ENCODE measurements at places on chromosomes 12 and 14.

GRCh38 chr14:85027681-85028370 lies 502.1 kb upstream of the FLRT2 start:
- DNase-seq, result no peak

- no peak for DNase-seq
These were observed 670.9 kb downstream of the DIO2 start for GRCh38 chr14:79540394-79540793.

GRCh38 chr14:88079624-88080023 lies 74.7 kb downstream of the GPR65 start:
- DNase-seq, result no peak

DNA sequence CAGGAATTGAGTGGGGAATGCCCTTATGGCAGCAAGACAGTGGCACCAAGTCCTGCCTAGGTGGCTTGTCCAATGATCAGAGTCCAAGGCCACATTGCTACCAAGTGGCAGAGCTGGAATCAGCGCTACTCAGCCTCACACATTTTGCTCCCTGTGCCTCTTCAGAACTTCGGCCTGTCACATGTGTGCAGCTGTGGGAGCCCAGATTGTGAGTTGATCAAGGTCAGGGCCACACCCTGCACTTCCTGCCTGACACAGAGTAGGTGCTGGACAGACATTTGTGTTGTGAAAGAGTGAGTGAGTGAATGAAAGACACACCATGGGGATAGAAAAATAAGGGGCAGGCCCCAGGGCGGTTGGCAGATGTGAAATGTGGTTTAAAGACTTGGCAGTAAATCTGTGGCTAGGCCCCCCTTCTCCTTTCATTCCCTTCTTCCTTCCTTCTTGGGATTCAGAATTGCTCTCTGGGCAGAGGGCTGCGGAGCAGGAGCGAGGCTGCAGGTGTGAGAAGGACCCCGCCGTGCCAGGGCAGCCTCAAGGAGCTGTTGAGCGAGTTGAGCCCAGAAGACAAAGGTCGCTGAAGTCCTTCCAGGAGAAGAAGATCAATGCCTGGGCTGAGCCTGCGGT lies 83.5 kb downstream of the SLC25A47 start:
- DNase-seq, result no peak

- DNase-seq, result no peak
These were observed 48.1 kb downstream of the KCNA1 start for GRCh38 chr12:4957761-4958160.

DNA sequence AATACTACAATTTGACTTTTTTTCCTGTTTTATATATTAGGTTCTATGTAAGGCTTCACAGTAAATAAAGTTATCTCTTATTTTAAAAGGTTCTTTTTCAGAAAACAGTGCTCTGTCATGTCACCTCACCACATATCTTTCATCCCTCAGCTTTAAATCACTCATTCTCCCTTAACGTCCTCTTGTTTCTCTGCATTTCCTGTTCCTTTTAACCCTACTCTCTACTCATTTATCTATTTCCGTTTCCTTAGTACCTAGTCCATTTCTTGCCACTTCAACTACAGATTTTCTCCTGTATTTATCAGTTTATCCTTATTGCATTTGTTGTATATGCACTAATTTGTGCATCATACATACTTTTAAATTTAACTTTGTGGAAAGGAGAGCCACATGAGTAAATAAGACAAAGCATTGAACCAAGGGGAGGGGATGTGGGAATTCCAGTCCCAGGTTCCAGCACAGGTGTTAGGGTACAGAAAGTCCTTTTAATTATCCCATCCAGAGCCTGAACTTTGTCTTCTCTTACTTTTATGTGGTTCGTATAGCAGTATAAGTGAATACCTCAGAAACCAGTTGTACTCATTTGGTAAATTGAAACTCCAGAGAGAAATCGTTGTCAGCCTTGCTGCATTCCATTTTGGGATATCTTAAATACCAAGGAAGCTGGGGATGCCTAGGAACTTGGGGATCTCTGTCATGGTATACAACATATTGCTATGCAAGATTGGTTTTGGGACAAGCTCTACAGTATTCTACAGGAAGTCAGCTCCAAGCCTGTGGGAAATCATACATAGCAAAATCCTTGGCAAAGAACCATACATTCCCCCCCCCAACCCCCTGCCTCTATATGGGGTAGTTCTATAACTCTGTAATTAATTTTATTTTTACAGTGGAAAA lies 120.5 kb downstream of the DIP2B start:
- DNase-seq, result no peak

- no peak for DNase-seq
These were observed 152.4 kb upstream of the PRICKLE1 start for GRCh38 chr12:42741771-42742510.

GRCh38 chr12:131101703-131102492 lies 148.2 kb downstream of the ADGRD1 start:
- DNase-seq, result no peak

- DNase-seq, result no peak
These were observed 184.7 kb downstream of the SRGAP1 start for GRCh38 chr12:64029013-64029857.

DNA sequence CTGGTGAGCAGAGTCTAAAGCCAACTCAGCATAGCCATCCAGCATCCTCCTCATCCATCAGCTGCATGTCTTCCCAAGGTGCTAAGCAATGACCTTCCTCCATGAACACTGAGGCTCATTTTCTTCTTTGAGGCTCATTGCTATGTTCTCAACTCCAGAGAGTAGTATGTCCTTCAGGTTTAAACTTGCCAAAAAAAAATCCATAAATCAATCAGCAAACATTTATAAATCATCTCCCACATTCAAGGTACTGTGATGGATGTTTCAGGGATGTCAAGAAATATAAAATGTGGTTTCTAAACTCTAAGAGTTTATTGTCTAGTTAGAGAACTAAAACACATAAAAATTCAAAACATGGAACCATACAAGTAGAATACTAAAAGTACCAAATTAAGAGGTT lies 29.8 kb upstream of the MDM1 start:
- DNase-seq, result no peak

- no peak for DNase-seq
These were observed 390.0 kb downstream of the AEBP2 start for GRCh38 chr12:19829100-19829853.

GRCh38 chr12:19544353-19544752 lies 105.1 kb downstream of the AEBP2 start:
- no peak for DNase-seq

DNA sequence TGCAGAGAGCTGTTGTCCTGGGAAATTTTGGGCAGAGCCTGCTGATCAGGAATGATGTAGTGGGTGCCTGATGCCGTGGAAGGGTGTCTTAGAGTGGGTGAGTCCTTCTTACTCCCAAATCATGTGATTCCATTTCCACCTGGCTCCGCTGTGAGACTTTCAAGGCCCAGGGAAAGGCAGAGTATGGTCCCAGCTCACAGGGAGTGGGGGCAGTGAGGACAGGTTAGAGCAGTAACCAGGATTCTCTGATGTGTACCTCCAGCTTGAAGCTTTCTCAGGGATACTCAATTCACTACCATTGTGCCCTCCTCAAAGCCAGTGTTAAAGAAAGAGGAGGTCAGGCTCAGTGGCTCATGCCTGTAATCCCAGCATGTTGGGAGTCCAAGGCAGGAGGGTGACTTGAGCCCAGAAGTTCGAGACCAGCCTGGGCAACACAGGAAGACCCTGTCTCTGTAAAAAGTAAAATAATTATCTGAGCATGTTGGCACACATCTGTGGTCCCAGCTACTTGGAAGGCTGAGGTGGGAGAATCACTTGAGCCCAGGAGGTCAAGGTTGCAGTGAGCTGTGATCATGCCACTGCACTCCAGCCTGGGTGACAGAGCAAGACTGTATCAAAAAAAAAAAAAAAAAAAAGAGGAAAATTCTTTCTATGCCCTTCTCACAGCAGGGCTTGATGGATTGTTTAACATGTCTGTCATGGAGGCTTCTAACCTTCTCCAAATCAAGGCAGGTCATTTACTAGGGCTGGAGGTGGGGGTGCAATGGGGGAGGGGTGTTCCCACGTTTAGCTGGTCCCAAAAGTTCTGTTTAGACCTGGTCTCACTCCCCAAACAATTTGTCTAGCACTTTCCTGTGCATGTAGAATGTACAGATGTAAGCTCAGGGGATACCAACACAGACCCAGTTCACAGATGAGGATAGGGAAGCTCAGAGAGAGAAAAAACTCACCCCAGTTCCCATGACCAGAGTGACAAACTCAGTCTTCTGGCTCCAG lies 12.5 kb upstream of the IQSEC3 start:
- no peak for DNase-seq

- DNase-seq, result peak; percentile 3
These were observed 28.8 kb downstream of the MAP3K9 start for GRCh38 chr14:70780396-70781075.

GRCh38 chr12:128339631-128340030 lies 72.7 kb downstream of the TMEM132C start:
- no peak for DNase-seq

DNA sequence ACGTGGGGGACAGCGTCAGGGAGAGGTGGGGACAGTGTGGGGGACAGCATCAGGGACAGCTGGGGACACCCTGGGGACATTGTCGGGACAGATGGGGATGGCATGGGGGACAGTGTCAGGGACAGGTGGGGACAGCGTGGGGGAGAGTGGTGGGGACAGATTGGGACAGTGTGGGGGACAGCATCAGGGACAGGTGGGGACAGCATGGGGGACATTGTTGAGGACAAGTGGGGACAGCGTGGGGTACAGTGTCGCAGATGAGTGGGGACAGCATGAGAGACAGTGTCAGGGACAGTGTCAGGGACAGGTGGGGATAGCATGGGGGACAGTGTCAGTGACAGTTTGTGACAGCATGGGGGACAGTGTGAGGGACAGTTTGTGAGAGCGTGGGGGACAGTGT lies 240.9 kb downstream of the TMEM121 start:
- DNase-seq, result no peak

DNA sequence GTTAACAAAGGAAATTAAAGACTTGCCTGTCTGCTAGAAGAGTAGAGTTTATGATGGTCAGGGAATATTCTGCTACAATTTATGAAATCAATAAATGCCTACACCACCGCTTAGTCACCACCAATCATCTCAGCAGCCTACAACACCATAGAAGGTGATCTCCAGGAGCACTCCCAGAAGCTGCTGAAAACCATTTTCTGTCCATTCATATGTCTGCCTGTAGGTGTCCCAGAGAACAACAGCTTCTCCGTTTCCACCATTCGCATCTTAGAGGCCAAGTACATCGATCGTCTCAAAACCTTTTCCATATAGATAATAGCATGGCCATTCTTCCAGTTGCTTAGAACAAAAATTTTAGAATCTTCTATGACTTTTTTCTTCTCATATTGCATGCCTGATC lies 303.4 kb downstream of the KCNC2 start:
- DNase-seq, result no peak

All from COR-L47 (cell line).